ENCODE measurements at places on chromosomes 5 and 9.

DNA sequence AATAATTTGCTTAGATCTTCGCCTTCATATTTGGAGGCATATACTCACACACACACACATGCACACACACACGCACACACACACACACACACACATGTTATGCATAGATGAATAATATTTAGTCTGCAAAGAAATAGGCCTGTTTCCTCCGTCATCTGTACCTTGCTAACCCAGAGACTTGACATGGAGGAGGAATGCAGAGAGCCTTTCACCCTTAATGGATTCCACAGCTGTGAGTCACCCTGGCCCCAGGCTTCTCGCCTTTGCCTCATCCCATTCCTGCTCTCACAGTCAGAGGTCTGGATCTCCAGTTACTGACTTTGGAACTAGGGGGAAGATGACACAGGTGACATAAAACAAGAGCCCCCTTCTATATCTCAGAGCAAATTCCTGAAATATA lies 29.7 kb downstream of the ZNF462 start:
- no peak for DNase-seq

GRCh38 chr9:106752581-106752980 lies 110.4 kb upstream of the ZNF462 start:
- no peak for DNase-seq

- DNase-seq: no peak
These were observed 3.3 kb downstream of the TMEM174 start for GRCh38 chr5:73176250-73176649.

DNA sequence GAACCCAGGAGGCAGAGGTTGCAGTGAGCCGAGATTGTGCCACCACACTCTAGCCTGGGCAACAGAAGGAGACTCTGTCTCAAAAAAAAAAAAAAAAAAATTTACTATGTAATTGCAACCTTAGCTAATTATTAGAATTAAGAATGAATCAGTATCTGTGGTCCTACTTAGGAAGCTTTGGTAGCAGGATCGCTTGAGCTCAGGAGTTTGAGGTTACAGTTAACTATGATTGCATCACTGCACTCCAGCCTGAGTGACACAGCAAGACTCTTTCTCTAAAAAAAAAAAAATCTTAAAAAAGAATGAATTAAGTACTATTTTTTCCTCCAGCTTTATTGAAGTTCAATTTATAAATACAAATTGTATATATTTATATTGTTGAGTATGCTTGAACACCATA lies 16.7 kb downstream of the NDUFAF2 start:
- peak; percentile 1 for DNase-seq

- no peak for DNase-seq
These were observed 157.8 kb downstream of the SLCO4C1 start for GRCh38 chr5:102138243-102138653.

GRCh38 chr5:88140396-88140855 lies 128.2 kb downstream of the TMEM161B start:
- DNase-seq: no peak

GRCh38 chr9:120382453-120382852 lies 197.5 kb downstream of the CDK5RAP2 start:
- no peak for DNase-seq

- DNase-seq: no peak
These were observed 1342.4 kb upstream of the DMAC1 start for GRCh38 chr9:9142001-9142400.

DNA sequence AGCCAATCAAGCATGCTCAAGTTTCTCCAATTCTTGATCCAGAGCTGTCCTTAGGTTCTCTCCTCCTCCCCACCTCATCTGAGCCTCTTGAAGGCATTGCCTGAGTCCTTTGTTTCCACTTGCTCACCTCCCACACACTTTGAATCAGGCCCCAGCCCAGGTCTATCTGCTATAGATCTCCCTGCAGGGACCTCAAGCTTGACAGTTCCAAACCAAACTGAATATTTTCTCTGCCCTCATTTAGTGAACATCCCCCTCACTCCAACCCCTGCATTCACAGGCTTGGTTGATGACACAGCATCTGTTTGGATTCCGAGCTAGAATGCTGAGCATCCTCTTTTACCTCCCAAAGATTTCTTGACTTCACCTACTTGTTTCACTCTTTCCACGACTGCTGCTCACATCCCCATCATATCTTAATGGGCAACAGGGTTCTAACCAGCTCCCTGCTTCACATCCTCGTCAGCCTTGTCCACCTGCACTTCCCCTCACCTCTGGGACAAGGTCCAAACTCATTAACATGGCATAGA lies 474.5 kb downstream of the ZSWIM6 start:
- DNase-seq: no peak
